ENCODE measurements at places on chromosomes 1 and 21. TPM values are rescaled to one million over a fixed set of nuclear protein-coding genes. Genes with fewer than 3 reads are reported as not detected.

The ATP1A1 gene
- 864 TPM for polyA plus RNA-seq

The IGSF9 gene
- polyA plus RNA-seq: 15.6 TPM

The LAMB3 gene
- 0.58 TPM for polyA plus RNA-seq

The CD247 gene
- polyA plus RNA-seq: 0.42 TPM

The DDR2 gene
- 22.2 TPM for polyA plus RNA-seq

The RNU1-4 gene
- 1.9 TPM for polyA plus RNA-seq

The CD1E gene
- not detected for polyA plus RNA-seq

The PDPN gene
- polyA plus RNA-seq: 16.4 TPM

The GPR25 gene
- not detected for polyA plus RNA-seq

The SSR2 gene
- polyA plus RNA-seq: 362 TPM

The LAMC2 gene
- 7.1 TPM for polyA plus RNA-seq

The OR2M3 gene
- 0.08 TPM for polyA plus RNA-seq

The YOD1 gene
- polyA plus RNA-seq: 16.3 TPM

The GSTM5 gene
- polyA plus RNA-seq: 44.7 TPM

The PLD5 gene
- polyA plus RNA-seq: 1.2 TPM

The IL12RB2 gene
- 0.65 TPM for polyA plus RNA-seq

The DMBX1 gene
- not detected for polyA plus RNA-seq

The DAB1 gene
- 9.1 TPM for polyA plus RNA-seq

The PGD gene
- polyA plus RNA-seq: 188 TPM

The AADACL3 gene
- not detected for polyA plus RNA-seq

The LRRC53 gene
- not detected for polyA plus RNA-seq

The SMIM1 gene
- 6.6 TPM for polyA plus RNA-seq

The ERRFI1 gene
- polyA plus RNA-seq: 23.5 TPM

The NBPF9 gene
- polyA plus RNA-seq: 73.9 TPM
